Breast epithelium (tissue), 4 donors: ENCODE measurements at places on chromosomes 7 and 10. TPM values are rescaled to one million over a fixed set of nuclear protein-coding genes. Genes with fewer than 3 reads are reported as not detected.

FAM180A gene
- 11.9 TPM for total RNA-seq

TCAF2 gene
- 4.6 TPM for total RNA-seq

ARHGEF5 gene
- 71.7 TPM for total RNA-seq

RBP3 gene
- total RNA-seq: not detected

PODXL gene
- 55.6 TPM for total RNA-seq

HERC4 gene
- 43.2 TPM for total RNA-seq

HABP2 gene
- total RNA-seq: not detected

MKLN1 gene
- 78.1 TPM for total RNA-seq

TRIM24 gene
- total RNA-seq: 15.0 TPM

DENND2A gene
- total RNA-seq: 6.9 TPM

CYP3A5 gene
- 8.5 TPM for total RNA-seq

EPHA1 gene
- not detected for total RNA-seq

SLC13A1 gene
- total RNA-seq: not detected

ZNF22 gene
- total RNA-seq: 34.2 TPM

DLX6 gene
- not detected for total RNA-seq

DNA sequence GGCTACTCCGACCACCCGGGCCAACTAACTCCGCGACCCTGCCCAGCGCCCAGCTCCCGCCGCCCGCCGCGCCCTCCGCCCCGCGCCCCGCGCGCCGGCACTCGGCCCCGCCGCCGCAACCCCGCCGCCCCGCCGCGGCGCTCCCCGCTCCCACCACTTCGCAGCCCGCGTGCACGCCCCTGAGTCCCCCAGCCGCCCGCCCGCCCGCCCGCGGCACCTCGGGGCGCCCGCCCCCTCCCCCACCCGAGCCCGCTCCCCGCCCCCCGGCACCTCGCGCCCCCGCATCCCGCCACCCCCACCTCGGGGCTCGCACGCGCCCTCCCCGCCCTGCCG, 598 bp downstream of the JAZF1 start:
- DNase-seq: no peak

DNA sequence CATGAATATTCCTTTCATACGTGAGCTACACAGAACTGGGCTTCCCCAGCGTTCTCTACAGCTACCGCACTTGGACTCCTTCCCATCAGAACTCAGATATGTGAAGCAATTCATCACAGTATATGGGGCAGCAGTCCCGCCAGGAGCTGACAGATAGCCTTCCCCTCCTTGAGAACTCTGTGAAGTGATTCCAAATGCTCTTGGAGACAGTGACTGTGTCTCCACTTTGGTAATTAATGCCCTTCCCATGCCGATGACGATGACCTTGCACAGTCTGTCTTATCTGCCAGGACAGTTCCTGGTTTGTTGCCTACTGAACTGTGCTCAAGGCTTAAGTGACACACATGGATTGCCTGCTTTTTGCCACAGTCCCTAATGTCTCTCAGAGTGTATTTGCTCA, 75.0 kb upstream of the AFAP1L2 start:
- DNase-seq: no peak

GRCh38 chr10:51235865-51236264, 161.6 kb downstream of the PRKG1 start:
- DNase-seq: no peak

DNA sequence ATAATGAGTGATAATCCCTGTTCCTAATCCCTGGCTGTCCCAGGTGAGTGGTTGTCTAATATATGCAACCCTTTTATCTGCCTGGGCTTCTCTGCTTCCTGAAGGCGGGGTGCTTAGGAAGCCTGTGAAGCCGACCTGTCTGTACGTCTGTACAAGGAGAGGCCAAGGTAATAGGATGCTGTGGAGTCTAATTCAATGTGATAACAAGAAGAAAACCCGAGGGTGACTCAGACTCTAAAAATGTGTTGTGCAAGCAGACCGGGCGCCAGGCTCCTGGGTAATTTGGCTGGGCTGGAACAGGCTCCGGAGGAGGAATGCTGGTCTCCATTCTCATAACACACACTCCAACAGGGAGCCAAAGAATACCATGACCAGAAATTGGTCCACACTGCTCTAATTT, 43.6 kb downstream of the THNSL1 start:
- DNase-seq: peak; percentile 49

- no peak for DNase-seq
These were observed 591.6 kb downstream of the LRMDA start for GRCh38 chr10:76023007-76023406.

DNA sequence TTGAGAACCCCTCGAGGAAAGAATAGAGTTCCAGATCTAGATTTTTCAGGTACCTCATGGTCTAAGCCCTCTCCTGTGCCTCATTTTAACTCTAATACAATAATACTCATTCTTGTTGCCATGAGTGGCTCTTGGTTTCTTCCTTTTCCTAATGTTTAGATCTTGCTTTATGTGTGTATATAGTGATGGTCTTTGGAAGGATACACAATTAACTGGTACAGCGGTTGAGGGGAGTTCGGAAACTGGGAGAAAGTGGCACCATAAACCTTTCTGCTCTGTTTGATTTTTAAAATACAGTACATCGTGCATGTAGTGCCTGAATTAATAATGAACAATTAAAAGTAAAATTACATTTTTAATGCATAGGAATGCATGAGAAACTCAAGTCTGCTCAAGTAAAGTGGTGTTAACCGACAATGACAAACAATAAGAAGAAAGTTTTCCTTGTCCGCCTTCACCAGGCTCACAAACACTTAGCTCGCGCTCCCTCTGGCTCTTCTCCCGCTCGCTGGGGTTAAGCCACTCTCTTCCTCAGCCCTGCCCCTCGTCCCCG, 386 bp upstream of the EIF4EBP2 start:
- DNase-seq: no peak

DNA sequence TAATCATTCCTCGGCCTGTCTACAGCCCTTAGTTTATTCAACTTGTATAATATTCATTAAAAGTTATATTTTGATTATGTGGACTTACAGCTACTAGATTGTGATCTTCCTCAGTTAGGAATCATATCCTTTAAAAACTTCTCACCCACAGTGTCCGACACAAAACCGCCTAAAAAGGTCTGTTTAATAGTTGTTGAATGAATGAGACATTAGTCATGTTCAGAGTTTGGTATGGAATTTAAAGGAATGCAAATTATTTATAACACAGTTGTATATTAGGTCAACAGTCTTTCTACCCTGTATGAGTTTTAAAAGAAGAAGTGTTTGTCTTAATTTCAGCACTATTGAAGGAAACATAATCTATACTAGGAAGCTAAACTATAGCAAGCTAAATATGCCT, 390.0 kb downstream of the ARL4A start:
- DNase-seq: no peak

- DNase-seq: no peak
These were observed 21.4 kb downstream of the SLF2 start for GRCh38 chr10:100934084-100934659.

DNA sequence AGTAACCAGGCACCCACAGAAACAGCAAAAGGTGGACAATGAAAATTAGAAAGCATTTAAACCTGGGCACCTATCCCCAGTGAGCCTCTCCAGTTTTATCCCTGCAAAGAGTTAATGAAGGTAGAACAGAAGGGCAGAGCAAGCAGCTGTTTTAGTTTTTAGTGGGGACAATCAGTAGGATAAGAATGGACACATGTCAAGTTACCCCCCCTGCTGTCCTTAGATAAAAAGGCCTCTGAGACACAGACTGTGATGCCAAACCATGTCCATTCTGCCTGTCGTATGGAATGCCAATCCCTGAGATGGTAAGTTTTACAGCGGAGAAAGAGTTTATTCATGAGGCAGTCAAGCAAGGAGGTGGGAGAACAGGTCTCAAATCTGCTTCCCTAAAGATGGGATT, 162.6 kb upstream of the AGR3 start:
- DNase-seq: no peak

DNA sequence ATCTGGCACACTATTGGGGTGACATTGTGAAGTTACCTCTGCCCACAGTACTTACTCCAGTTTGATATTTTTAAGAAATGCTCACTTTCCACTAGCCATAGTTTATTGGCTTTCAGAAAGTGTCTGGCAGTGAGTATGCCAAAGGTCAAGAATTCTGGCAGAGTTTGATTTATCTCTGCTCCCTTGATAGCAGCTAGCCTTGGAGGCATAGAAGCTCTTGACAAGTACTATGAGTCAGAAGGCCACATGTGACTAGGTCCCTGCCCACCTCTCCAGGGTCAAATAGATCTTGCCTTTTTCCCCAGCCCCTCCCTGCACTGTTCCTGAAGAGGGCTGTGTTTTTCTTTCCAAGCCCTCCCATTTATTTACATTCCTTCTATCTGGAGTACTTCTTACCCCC, 202.2 kb downstream of the AUTS2 start:
- DNase-seq: no peak

DNA sequence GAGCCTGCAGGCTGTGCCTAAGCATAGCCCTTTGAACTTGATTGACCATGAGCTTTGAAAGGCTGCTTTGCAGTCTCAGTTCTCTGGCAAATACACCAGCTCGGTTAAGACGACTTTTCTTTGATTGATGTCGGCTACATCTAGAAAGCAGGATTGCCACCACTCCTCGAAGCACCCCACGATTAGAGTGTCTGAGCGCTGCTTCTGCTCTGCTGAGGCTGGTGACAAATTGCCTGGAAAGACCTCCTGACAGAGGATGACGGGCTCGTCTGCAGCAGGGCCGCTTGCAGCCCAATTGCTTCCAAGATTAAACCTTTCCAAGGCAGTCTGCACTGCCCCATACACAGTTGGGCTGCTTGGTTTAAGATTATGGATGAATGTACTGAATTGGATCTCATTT, 182.0 kb downstream of the CUX1 start:
- no peak for DNase-seq

GRCh38 chr7:50411332-50411731, 38.8 kb downstream of the FIGNL1 start:
- no peak for DNase-seq

DNA sequence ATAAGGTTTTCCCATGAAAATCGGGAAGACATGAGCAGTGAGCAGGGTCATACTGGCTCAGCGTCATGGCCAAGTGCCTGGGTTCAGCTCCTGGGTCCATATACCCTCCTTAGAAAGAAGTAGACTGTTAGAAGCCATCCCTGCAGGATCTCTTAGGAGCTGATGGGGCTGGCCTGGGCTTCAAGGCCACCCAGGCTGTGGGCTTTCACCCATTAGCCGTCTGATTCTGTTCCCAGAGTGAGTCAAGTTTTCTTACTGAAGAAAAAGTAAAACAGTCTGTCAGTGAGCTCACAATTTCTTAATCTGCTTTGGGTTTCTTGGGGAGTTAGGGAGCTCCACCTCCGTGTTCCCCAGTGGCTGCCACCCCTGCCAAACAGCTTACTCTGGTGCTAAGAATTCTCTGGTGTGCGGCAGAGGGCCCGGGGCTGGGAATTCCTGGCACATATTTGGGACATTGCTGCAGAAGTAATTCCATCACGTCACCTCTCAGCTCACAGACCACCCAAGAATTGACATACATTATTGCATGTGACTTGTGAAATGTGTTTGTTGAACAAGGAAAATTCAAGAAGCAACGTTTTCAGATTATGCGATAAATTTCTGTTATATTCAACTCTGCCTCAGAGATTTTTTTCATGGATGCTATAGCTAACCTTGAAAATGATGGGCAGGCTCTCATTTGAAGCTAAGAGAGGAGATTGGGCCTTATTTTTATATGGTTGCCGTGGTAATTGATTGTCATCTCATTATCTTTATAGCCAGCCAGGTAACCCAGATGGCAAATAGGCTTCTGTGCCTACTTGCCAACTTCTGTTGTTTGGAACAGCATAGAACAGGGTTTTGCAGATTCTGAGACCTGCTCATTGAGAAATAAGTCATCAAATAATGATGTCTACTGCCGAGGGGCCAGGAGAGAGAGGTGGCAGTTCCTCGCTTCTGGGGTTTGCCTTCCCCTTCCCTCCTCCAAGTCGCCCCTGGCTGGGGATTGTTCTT, 166.4 kb downstream of the CHN2 start:
- DNase-seq: peak; percentile 24

GRCh38 chr7:29288181-29289091, 93.9 kb downstream of the CHN2 start:
- DNase-seq: no peak

DNA sequence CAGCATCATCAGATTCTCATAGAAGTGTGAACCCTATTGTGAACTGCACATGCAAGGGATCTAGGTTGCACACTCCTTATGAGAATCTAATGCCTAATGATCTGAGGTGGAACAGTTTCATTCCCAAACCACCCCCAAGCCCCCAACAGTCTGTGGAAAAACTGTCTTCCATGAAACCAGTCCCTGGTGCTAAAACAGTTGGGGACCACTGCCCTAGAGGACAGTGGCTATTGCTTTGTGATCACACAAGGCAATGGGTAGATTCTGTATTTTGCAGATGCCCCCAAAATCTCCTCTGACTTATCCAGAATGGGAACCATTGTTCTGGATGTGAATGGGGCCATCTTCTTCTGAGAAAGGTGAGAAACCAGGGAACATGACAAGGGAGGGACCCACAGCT, 31.1 kb upstream of the HPS1 start:
- DNase-seq: no peak

DNA sequence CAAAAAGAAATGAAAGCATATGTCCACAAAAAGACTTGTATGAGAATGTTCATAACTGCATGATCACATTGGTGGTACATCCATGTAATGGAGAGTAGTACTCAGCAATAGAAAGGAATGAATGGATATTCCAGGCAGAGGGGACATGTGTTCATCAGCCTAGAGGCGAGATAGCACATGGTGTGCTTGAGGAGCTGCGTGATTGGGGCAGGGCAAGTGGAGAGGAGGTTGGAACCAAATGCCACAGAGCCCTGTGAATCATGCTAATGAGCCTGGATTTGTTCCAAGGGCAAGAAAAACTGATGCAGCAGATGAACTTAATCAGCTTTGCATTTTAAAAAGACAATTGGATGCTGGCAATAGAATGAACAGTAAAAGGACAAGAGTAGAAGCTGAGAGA, 73.3 kb downstream of the C10orf90 start:
- DNase-seq: no peak

- DNase-seq: no peak
These were observed 59.7 kb downstream of the NRF1 start for GRCh38 chr7:129671266-129671665.

- DNase-seq: no peak
These were observed 143.9 kb downstream of the SH3PXD2A start for GRCh38 chr10:103711351-103711994.

DNA sequence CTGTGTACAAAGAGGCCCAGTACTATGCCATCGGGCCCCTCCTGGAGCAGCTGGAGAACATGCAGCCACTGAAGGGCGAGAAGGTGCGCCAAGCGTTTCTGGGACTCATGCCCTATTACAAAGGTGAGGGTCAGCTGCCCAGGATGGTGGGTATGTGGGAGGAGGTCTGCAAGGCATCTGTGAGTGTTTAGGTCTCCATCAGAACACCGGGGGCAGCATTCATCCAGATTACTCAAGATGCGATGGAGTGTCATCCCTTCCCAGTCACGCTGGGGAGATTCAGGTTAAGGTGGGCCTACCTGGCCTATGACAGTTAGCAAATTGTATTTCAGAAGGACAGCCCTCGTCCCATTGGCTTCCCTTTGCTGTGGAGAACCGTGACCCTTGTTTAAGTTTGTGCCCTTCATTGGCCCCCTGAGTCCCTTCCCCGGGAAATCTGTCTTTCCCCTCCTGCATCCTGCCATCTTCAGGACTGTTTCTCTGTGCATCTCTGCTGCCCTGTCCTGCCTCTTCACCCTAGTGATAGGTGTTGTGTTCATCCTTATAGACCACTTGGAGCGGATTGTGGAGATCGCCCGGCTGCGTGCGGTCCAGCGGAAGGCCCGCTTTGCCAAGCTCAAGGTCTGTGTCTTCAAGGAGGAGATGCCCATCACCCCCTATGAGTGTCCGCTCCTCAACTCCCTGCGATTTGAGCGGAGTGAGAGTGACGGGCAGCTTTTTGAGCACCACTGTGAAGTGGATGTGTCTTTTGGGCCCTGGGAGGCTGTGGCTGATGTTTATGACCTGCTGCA, 9.8 kb downstream of the KCTD7 start:
- DNase-seq: no peak
